Left renal pelvis (tissue), 4 donors: ENCODE measurements at places on chromosomes 5 and 9.

DNA sequence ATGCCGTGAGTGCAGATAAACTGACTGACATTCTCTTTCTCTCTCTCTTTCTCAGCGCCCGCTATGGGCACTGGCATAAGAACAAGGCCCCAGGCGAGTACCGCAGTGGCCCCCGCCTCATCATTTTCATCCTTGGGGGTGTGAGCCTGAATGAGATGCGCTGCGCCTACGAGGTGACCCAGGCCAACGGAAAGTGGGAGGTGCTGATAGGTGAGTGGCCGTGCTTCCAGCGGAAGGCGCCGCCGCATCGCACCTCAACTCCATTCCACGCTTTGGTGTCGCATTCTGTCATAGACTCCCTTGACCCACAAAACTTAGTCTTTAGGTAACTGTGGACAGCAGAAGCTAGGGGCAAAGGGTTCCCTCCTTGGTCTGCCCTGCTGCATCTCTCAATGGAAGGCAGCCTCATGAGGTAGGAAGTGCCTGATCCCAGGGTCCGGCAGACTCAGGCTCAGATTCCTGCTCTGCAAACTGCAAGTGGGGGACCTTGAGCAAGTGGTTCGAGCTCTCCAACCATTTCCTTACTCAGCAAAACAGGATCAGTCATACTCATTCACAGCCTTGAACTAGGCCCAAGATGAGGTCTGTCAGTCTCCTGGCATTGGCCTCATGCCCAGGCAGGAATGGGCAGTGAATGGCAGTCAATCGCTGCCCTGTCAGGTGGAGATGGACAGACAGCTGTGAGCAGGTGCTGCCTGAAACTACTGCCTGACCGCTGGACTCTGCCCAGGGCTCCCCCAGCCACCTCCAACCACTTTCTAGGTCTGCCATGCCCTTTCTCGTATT is 24.2 kb upstream of the CFAP157 start:
- DNase-seq: no peak

- no peak for DNase-seq
Observed at GRCh38 chr9:114782586-114782985, 23.3 kb downstream of the TNFSF15 start.

- no peak for DNase-seq
Observed at GRCh38 chr9:131980267-131981016, 99.2 kb downstream of the MED27 start.

DNA sequence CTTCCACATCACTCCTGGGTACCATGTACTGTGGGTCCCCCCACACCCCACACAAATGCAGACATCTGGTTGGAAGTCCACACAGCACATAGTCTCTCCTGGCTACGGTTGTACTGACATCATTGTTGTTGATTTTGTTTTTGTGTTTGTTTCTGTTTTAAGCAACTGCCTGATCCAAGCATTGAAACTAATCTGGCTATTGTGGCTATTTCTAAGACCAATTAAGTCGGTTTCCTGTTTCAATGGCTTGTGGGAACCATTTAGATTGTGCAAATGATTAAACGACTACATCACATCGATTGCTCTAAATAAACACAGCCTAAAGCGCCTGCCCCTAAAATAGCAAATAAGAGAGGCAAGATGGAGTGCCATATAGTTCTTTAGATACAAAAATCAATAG is 226.8 kb upstream of the IRX4 start:
- DNase-seq: no peak
